ENCODE measurements at places on chromosomes 2 and 18. TPM values are rescaled to one million over a fixed set of nuclear protein-coding genes. Genes with fewer than 3 reads are reported as not detected.

C1QL2 gene
- polyA plus RNA-seq: not detected

DAW1 gene
- 0.65 TPM for polyA plus RNA-seq

HDLBP gene
- 376 TPM for polyA plus RNA-seq

DNAJC5G gene
- polyA plus RNA-seq: 1.7 TPM

SLC39A6 gene
- 72.8 TPM for polyA plus RNA-seq

- no peak for DNase-seq
These were observed 35.5 kb upstream of the ALMS1 start for GRCh38 chr2:73350035-73350691.

DNA sequence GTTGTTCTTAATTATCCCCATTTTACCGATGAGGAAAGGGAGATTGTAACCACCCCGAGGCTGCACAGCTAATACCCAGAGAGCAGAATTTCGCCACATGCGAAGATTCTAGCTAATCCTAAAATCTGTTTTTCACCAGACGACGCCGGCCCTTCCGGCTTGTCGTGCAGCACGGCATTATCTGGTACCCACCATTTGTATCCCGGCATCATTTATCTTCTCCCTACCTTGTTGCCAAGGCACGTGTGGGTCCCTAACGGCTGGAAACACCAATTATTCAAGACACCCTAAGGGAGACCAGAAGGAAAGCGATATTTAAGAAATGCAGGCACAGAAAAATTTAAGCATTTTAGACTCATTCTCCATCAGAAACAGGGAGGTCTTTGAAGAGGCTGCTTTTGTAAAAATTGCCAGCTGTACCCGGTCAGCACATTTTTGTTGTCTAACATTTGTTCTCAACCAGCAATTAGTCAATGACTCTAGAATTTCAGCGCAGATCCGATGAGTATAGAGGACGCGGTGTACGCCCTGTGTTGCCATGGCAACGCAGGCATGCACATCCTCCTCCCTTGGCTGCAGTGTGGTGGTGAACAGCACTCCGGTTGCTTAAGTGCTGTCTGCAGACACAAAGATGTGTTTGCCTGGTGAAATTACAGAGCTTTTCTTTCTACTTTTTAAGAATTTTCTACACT lies 111.6 kb downstream of the AGAP1 start:
- DNase-seq: peak; percentile 77

DNA sequence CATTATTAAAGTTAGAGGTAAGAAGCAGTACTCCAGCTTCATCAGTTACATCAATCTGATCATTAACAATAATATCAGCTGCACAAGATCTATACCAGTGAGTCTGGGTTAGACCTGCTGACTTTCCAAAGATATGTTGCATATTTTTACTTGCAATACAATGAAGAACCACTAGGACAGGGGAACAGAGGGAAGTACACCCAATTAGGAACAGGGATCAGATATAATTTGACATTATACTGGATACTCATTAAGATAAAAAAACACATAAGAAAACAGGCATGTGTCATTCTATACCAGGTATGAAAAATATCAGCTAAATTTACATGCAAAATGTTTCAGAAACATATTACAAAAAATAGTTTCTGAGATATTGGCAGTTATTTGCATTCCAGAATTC lies 995.1 kb upstream of the DDX18 start:
- DNase-seq: no peak

DNA sequence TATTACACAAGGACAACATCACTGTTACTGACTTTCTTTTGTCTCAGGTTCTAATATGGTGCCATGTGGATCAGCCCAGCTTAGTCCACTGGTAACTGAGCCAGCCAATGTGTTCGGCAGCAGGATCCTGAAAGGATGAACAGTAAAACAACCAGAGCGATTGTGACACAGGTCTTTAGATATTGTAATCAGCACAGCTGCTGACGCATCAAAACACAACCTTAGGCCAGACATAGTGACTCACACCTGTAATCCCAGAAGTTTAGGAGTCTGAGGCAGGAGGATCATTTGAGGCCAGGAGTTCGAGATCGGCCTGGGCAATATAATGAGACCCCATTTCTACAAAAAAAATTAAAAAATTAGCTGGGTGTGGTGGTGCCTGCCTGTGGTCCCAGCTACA lies 183.4 kb upstream of the CDH20 start:
- no peak for DNase-seq

GRCh38 chr2:157283468-157283867 lies 26.0 kb downstream of the GALNT5 start:
- no peak for DNase-seq

DNA sequence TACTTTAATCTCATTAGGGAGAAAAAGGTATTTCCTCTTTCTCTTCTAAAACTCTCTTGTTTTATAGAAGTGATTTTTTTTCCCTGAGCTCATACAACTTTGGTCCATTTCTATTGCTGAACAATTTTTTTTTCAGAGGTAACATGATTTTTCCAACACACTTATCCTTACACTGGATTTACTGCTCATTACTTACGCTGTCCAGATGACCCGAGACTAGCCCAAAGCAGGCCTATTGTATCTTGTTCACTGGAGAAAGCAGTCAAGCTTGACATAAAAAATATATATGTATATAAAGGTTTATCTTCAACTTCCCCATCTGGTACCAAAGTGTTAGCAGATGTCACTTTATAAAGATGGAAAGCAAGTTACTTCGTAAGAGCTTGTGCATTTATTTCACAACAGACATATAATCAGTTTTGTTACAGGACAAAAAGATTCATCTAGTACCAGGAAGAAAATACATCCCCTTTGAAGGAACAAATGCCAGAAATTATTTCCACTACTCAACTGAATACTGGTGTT lies 70.4 kb upstream of the KIDINS220 start:
- no peak for DNase-seq

DNA sequence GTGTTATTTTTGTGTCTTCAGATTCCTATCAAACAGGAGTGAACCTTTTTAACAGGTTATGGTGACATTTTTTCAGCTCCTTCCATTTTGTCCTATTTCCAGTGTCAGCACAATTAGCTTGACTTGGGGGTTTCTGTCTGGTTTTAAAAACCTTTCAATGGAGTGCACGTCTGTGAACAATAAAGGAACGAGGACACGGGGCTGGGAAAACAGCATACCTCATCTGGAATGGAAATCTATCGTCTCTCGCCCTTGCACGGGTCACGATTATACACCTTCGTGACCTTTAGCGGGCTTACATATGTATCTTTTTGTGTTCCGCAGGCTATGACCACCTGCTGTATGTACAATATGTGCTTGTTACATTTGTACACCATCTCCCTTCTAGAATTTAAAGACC lies 2.3 kb upstream of the ZNF532 start:
- DNase-seq: no peak

- DNase-seq: no peak
These were observed 45.0 kb upstream of the TCF4 start for GRCh38 chr18:55633032-55633431.

- DNase-seq: no peak
These were observed 58.2 kb downstream of the CAB39 start for GRCh38 chr2:230770804-230771203.

GRCh38 chr2:231810905-231811304 lies 24.7 kb downstream of the COPS7B start:
- DNase-seq: no peak

GRCh38 chr2:212157012-212157411 lies 381.6 kb downstream of the ERBB4 start:
- no peak for DNase-seq

- no peak for DNase-seq
These were observed 200.2 kb downstream of the OSR1 start for GRCh38 chr2:19158211-19158610.

DNA sequence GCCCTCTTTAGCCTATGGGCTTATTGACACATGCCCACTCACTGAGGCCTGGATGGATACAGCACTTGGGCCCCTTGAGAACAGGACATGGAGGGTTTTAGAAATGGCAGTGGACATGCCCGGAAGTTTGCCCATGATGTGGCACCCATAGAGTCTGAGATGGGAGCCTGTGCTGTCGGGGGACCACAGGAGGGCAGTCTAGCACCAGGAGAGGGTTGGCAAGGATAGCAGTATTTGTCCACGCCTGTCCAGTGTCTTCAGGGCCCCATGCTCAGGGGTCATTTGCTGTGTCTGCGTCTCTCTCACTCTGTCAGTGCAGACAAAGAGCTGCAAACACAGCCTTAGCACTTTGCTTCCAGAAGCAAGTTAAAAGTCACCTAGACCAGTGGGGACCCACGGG lies 48.7 kb downstream of the IL1RL2 start:
- no peak for DNase-seq

DNA sequence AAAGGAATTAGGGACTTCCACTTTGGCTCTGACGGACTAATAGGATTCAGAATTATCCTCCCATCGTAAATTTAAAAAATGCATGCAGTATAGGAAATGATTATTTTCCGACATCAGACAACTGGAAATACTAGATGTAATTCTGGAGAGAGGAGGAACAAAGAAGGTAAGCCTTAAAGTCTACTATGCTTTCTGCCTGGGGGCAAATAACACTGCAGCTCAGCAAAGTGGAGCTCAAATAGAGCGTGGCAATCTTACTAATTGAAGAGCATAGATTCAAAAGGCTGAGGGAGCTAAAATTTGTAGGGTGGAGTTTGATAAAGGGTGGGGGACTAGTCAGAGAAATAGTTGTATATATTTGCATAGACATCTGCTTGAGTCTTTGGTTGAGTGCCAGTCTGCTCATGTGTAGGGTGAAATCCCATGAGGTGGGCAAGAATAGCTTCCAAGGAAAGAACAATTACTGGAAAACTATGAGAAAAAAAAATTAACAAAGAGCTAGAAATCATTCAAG lies 23.8 kb downstream of the COPS8 start:
- DNase-seq: no peak

DNA sequence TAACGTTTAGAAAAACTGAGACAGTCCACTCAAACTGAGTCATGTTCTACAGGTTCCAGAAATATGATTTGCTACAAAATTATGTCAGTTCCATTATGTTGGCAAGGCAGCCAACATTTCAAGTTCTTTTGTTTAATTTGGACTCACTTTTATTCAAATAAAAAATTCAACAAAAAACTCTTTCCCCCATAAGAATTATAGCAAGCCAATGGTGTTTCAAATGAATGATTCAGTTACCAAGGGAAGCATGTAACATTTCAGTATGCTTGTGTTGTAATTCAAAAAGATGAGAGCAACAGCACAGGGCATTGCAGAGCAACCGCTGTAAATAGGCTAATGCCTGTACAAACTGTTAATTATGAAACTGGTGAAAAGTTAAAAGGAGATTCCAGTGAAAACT lies 140.8 kb downstream of the FIGN start:
- DNase-seq: no peak

DNA sequence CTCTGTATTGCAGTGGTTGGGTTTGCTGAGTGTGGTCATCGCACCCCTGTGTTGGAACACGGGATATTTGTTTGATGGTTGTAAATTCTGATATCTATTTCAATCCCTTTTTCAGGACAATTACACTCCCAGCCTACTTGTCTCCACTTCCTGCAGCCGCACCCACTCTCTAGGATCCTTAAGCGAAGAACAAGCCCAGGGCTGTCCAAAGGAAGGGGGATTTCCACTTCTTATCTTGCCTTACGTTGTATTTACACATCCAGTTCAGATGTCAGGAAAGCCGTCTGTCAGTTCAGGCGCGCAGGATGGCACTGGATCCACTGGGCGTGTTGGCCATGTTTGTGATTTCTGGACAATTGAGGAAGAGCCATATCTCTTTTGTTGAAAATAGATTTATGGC lies 834.5 kb upstream of the SALL3 start:
- DNase-seq: no peak

- no peak for DNase-seq
These were observed 15.0 kb downstream of the APLF start for GRCh38 chr2:68482296-68482820.

DNA sequence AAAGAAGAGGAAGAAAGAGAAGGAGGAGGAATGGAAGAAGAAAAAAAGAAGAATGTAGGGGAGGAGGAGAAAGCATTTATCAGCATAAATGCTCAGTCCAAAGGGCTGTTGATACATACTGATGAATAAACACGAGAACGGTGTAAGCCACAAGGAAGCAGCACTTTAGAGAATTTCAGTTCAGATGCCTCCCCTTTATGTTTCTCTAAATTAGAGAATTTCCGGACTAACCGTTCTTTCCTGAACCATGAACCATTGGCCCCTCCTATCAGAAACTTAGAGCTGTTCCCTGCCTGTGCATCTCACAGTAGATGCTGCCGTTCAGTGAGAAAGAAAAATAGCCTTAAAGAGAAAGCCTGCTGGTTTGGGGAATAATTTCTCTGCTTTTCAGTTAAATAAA lies 49.2 kb upstream of the TUBA3D start:
- DNase-seq: no peak

DNA sequence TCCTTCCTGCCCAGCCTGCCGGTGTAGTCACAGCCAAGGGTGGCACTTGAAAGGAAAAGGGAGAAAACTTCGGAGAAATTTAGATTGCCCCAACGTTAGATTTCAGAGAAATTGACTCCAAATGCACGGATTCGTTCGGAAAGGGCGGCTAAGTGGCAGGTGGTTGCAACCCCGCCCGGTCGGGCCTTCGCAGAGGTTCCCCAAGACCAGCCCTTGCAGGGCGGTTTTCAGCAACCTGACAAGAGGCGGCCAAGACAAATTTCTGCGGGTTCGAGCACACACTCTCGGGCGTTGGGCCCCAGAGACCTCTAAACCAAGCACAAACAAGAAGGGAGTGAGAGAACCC lies 4.8 kb downstream of the ONECUT2 start:
- no peak for DNase-seq

DNA sequence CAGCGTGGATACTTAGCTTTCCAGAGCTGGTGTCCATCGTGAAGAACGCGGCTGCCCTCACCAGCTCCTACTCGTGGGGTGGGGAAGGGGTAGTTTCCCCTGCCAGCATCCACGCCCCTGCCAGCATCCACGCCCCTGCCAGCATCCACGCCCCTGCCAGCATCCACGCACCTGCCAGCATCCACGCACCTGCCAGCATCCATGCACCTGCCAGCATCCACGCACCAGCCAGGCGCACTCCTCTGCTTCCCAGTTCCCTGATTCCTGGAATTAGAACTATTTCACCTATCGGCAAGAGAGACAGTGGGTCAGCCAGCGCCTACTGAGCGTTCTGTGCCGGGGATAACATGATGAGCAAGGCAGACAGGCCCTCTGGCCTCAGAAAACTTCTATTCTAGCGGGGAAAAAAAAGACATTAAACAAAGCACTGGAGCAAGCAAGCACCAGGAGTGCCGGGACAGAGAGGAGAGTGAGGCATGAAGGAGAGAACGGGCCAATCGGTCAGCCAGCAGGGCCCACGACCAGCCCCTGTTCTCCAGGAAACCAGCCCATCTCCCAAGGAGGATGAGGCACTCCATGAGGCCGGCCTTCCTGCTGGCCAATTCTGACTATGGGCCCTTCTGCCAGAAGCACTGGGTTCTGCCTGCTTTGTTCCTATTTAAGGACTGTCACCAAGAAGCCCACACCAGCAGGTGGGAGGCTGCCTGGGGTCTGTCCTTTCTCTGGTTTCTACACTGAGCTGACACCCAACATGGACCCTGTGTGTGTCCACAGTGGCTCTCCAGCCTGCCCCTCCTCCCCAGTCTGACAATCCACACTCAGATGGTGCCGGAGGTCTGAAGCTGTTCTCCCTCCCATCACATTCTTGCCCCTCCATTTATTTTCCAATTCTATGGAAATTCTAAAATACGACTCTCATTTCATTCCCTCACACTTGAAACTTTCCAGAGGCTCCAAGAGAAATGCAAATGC lies 78.4 kb upstream of the SALL3 start:
- no peak for DNase-seq
